ENCODE measurements at places on chromosomes 6 and 20. TPM values are rescaled to one million over a fixed set of nuclear protein-coding genes. Genes with fewer than 3 reads are reported as not detected.

DNA sequence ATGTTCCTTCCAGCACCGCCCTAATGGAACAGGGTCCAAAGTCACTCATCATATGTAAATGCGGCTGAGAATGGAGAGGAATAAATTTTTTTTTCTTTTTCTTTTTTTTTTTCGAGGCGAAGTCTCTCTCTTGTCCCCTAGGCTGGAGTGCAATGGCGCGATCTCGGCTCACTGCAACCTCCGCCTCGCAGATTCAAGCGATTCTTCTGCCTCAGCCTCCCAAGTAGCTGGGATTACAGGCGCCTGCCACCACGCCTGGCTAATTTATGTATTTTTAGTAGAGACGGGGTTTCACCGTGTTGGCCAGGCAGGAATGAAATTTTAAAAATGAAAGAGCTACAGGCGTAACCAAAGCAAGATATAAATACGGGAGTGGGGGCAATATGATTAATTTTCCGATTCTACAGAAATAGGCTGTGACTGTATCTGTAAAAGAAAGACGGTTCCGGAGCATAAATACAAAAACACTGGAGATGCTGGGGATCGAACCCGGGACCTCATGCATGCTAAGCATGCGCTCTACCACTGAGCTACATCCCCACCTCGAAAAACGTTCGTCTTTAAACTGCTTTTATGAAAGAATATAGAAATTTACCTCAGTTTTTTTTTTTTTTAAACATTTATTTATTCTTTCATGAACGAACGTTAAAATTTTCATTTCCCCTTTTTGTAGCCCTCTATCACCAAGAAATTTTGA is 132.2 kb downstream of the GPX5 start:
- peak; percentile 76 for DNase-seq

The AVP gene
- total RNA-seq, result not detected

The ZFP57 gene
- total RNA-seq, result not detected

GRCh38 chr6:155381673-155382337 is 67.5 kb upstream of the TFB1M start:
- no peak for DNase-seq

The EPHA7 gene
- 1.4 TPM for total RNA-seq

The IDH3B gene
- 88.2 TPM for total RNA-seq

GRCh38 chr6:106027758-106028157 is 58.4 kb upstream of the PRDM1 start:
- no peak for DNase-seq

The KAT14 gene
- 14.4 TPM for total RNA-seq

DNA sequence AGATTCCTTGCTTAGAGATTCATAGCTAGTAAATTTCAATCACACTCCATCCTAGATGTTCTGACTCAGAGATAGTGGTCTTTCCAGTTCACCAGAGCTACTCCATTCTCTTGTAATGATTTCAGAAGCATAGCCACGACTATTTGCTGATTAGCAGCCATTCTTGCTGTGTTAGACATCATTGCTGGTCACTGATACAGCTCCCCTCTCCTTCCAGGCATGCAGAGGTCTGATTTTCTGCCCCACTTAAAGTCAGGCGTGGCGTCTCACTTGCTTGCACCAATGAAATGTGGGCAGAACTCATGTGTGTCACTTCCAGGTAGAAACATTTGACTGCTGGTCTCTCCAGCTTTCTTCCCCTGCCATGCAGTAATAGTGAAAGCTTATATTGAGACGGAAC is 168.9 kb upstream of the JARID2 start:
- no peak for DNase-seq

The MAS1 gene
- total RNA-seq, result 0.10 TPM

- DNase-seq, result no peak
Observed at GRCh38 chr6:165204807-165205545, 104.4 kb downstream of the C6orf118 start.

The PI16 gene
- total RNA-seq, result 0.12 TPM

- peak; percentile 22 for DNase-seq
Observed at GRCh38 chr20:18224968-18225568, 63.3 kb upstream of the ZNF133 start.

DNA sequence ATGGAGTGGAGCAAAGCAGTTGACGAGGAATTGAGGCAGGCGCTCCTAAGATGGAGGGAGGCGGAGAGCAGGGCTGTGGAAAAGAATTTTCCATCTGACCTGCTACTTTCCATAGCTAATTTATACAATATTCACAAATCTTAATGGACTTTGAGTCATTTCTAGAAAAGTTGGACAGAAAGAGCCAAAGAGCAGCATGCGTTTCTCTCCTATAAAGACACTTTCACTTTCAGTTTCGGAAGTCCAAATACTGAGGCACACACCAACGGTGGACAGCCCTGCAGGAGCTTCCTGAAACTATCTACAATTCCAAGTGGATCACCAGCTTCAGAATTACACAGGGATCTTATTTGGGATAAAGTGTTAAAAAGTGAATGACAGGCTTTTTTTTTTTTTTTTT is 43.5 kb downstream of the PANK2 start:
- no peak for DNase-seq

The PLCB1 gene
- total RNA-seq, result 10.0 TPM

The FOXA2 gene
- 6.4 TPM for total RNA-seq

GRCh38 chr6:15387118-15387517 is 141.2 kb downstream of the JARID2 start:
- no peak for DNase-seq

- DNase-seq, result no peak
Observed at GRCh38 chr6:109428889-109429477, 11.4 kb downstream of the PPIL6 start.

- DNase-seq, result no peak
Observed at GRCh38 chr20:4713401-4713800, 8.3 kb upstream of the PRND start.

DNA sequence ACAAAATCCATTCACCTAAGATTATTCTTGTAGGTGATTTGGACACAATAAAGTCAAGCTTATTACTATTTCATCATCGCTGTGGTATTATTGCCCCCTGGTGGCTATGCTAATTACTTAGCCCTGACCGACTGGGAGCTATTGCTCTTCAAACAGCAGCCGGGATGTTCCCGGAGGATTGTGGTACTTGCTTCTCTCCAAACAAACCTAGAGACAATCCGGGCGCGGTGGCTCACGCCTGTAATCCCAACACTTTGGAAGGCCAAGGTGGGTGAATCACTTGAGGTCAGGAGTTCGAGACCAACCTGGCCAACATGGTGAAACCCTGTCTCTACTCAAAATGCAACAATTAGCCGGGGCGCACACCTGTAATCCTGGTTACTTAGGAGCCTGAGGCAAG is 15.4 kb upstream of the STMND1 start:
- no peak for DNase-seq

DNA sequence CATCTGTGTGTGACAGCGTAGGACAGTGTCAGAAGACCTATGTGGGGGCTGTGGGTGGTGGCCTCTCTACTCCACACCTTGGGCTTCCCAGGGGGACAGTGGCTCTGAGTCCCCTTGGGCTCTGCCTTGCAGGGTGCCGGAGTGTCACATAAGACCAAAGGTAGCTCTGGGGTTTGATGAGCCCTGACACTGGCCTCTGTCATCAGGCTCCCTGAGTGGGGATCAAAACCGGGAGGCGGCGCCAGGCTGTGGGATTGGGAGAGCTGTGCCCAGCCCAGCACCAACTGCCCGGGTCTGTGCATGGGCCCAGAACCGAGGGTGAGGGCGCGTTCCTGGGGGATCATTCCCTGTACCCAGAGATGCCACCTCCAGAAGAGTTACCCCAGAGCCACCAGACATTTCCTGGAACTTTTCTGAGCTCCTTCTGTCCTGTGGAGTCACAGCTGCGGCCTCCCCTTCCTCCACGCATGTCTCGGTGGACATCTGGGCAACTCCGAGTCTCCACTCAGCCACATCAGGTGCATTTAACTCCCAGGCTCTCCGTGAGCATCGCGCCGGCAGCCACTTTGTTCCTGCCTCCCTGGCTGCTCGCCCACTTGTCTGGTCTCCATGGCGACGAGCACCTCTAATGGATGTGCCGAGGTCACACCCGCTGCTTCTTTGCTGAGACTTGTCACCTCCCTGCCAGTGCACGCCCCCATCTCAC is 94.7 kb downstream of the TMEM242 start:
- DNase-seq, result no peak

DNA sequence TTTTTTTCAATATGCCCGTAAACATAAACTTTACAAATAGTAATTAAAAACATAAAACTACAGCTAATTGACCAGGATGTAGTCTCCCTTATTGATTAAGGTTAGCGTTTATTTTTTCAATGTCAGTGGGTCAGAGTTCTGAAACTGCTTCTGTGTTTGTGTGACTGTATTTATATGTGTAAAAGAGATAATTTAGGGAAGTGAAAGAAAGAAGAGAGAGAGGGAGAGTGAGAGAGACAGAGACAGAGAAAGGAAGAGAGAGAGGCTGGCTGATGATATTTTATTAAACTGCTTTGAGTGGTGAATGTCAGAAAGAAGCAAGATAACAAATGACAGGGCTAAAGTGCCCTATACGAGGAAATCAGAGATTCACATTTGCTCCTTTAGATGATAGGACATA is 266.1 kb upstream of the PTCHD4 start:
- DNase-seq, result no peak

The PLEKHG1 gene
- total RNA-seq, result 6.3 TPM

The PXMP4 gene
- 15.1 TPM for total RNA-seq

DNA sequence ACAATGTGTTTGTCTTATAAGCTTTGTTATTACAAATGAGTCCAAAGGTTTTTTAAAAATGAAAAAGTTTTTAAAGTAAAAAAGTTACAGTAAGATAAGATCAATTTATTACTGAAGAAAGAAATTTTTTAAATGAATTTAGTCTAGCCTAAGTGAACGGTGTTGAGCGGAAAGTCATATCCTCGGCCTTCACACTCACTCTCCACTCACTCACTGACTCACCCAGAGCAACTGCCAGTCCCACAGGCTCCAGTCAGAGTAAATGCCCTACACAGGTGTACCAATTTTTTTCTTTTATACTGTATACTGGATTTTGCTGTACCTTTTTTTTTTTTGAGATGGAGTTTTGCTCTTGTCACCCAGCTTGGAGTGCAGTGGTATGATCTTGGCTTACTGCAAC is 42.7 kb upstream of the AGPAT4 start:
- no peak for DNase-seq

DNA sequence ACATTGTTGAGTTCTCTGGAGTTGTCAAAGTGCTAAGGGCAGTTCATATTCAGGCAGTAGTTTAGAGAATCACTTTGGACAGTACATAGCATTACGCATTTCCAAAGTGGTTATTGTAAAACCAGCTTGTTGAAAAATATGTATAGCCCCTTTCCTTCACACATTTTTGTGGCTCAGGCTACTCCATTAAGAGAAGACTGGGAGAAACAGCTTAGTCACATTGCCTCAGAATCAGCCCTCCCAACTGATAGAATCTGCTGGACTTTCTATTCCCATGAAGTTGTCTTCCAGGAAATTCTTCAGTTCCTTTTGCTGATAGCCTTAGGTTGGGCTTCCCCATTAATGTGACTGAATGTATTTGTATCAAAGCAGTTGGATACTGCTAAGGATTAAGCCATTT is 39.5 kb upstream of the HDGFL1 start:
- DNase-seq, result no peak

- no peak for DNase-seq
Observed at GRCh38 chr6:147508866-147509608, 547 bp downstream of the SAMD5 start.

GRCh38 chr6:104959026-104959858 is 2.3 kb downstream of the LIN28B start:
- DNase-seq, result no peak

The SLC4A11 gene
- 0.92 TPM for total RNA-seq

The KCNS1 gene
- total RNA-seq, result not detected

GRCh38 chr6:121879149-121879548 is 443.7 kb downstream of the GJA1 start:
- DNase-seq, result no peak

DNA sequence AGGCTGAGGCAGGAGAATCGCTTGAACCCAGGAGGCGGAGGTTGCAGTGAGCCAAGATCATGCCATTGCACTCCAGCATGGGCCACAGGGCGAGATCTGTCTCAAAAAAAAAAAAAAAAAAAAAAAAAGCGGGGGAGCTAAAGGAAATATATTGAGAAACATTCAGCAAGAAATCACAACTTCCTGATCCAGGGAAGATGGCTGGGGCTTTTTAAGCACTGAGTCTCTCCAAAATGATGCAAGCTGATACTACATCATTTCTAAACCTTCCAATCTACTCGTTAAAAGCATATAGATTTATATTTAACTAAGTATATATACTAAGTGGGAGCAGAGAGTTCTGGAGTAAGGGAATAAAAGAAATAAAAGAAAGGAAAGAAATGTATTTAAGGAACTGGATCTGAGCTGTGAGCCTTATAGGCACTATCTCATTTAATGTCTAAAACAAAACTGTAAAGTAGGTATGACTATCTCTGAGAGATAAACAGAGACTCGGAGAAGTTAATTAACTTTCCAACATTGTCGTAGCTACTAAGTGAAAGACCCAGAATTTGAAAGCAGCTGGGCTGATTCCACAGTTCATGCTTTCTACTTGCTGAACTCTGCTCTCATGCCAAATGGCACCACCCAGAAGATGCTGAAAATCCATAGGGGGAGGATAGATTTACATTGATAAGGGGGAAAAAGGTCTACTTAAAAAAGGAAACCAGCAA is 215.0 kb upstream of the MARCKS start:
- DNase-seq, result no peak

DNA sequence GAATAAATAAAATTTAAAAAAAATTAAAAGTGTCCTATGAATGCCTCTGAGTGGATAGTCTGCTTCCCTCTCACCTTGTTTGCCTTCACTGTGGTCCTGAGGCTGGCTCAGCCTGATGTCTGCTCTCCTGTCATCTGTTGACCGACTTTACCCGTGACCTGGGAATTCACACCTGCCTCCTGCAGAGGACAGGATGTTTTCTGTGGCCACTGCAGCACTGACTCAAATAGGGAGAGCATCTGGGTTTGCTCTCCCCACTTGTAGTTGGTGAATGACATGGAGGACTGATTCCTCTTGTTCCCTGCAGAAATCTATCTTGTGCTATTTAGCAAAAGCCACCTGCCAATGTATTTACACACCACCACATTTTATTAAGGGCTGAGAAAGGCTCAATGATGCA is 52.4 kb upstream of the ERVFRD-1 start:
- no peak for DNase-seq

DNA sequence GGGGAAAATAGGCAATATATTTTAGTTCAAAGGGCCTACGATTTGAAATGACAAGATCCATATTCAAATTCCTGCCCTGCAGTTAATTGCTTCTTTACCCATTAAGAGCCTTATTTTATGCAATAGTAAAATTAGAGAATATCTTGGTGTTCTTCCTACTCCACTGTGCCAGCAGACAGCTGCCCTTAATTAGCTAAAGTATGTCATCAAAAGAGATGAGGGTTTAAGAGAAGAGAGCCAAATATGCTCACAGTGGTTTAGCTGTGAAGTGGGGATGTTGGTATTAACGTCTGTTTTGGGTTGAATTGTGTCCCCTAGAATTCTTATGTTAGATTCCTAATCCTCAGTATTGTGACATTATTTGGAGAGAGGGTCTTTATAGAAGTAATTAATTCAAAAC is 148.1 kb downstream of the MOXD1 start:
- DNase-seq, result no peak

- no peak for DNase-seq
Observed at GRCh38 chr6:11330413-11330760, 97.9 kb upstream of the NEDD9 start.

The CASS4 gene
- total RNA-seq, result 1.9 TPM

GRCh38 chr6:2725999-2726567 is 24.6 kb downstream of the MYLK4 start:
- DNase-seq, result no peak

- no peak for DNase-seq
Observed at GRCh38 chr6:31572041-31572911, at the start of gene LTA. Gene LTA (plus strand): TSS chr6:31572289. CDS start chr6:31572743, 454 bp downstream.
